ENCODE measurements at places on chromosomes 13 and 19. TPM values are rescaled to one million over a fixed set of nuclear protein-coding genes. Genes with fewer than 3 reads are reported as not detected.

Gene ZNF575
- 2.8 TPM for total RNA-seq

Gene SERTM1
- 5.0 TPM for total RNA-seq

Gene C5AR2
- 6.4 TPM for total RNA-seq

Gene FXYD3
- total RNA-seq, result 135 TPM

Gene CBLC
- 2.3 TPM for total RNA-seq

Gene TEX29
- 0.97 TPM for total RNA-seq

Gene CABP5
- total RNA-seq, result not detected

Gene C19orf85
- not detected for total RNA-seq

Gene PALM3
- 7.7 TPM for total RNA-seq

Gene IGFL4
- not detected for total RNA-seq

Gene HCST
- total RNA-seq, result 43.3 TPM

GRCh38 chr13:109314101-109314500 is 472.3 kb downstream of the IRS2 start:
- H3K4me3 ChIP-seq, result no peak overlapping the region
- no peak for DNase-seq
- H3K4me1 ChIP-seq, result no peaks in the 10 kb centered on the region
- no peaks in the 10 kb centered on the region for H3K27me3 ChIP-seq
- no peak overlapping the region for H3K27ac ChIP-seq

DNA sequence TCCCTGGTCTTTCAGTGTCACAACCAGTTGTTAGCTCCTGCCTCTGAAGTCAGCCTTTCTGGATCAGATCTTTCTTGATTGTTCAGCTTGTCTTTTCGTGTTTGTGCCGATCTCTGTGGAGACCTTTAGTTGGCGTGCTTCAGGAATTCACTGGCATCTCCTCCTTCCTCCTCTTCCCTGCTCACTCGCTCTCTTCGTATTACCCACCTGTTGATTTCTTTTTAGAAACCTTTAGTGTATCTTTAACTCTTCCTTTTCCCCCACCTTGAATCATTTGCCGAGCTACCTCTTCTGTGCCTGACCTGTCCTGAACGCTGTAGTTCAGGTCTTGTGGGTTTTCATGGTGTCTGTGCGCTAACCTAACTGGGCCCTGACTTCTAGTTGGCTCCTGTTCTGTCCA is 64.0 kb upstream of the TEX29 start:
- no peak for DNase-seq
- H3K36me3 ChIP-seq, result peaks cover 52% of the 10 kb centered on the region
- no peaks in the 10 kb centered on the region for H3K4me1 ChIP-seq

DNA sequence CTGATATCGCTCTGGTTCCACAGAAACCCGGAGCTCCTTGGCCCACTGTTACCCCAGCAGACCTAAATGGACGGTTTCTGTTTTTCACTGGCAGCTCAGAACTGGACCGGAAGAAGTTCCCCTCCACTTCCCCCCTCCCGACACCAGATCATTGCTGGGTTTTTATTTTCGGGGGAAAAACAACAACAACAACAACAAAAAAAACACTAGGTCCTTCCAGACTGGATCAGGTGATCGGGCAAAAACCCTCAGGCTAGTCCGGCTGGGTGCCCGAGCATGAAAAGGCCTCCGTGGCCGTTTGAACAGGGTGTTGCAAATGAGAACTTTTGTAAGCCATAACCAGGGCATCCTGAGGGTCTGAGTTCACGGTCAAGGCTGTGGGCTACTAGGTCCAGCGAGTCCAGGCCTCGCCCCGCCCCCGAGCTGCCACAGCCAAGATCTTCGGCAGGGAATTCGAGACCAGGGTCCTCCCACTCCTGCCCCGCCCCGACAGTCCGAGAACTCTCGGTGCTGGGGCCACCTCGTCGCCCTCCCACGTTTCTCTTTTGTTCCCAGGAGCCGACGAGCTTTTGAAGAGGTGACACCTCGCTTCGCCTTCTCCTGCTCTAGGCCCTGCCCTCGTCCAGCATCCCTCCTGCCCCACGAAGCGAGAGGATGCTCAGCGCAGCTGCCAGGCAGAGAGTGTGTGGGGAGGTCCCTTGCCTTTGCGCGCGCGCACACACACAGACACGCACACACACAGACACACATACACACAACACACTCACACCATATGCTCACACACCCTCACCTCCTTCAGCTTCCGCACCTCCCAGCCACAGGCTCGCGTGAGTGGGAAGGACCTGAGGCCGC is 8.8 kb downstream of the ZIC2 start:
- no peak for DNase-seq
- no peaks in the 10 kb centered on the region for H3K36me3 ChIP-seq
- H3K27ac ChIP-seq, result no peak overlapping the region
- peaks cover 16% of the 10 kb centered on the region for H3K4me1 ChIP-seq
- no peak overlapping the region for H3K4me3 ChIP-seq

GRCh38 chr13:88817560-88817959 is 1146.4 kb downstream of the SLITRK5 start:
- DNase-seq, result no peak
- no peaks in the 10 kb centered on the region for H3K27me3 ChIP-seq
- H3K4me1 ChIP-seq, result no peaks in the 10 kb centered on the region
- no peak overlapping the region for H3K4me3 ChIP-seq

GRCh38 chr19:45876161-45876410 is 9.9 kb downstream of the IRF2BP1 start:
- H3K4me3 ChIP-seq, result no peak overlapping the region
- DNase-seq, result no peak
- peaks cover 7% of the 10 kb centered on the region for H3K4me1 ChIP-seq

DNA sequence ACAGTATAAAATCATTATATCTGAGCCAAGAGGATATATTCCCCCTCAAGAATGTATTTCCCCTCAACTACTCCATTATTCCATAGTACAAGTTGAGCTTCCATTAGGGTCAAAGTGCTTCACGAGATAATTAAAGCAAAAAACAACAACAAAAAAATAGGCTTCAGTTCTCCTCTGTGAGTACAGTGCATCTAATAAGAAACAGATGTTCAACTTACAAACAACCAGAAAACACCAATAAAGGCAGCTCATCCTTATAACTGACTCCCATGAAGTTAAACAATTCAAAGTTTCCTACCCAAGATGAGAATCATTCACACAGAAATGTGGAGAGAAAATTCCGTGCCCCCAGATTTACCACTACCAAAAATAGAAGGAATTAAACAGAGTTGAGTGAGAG is 854.4 kb downstream of the PCDH9 start:
- H3K4me3 ChIP-seq, result no peak overlapping the region
- no peak for DNase-seq
- H3K27me3 ChIP-seq, result no peaks in the 10 kb centered on the region
- no peaks in the 10 kb centered on the region for H3K4me1 ChIP-seq
- H3K36me3 ChIP-seq, result no peaks in the 10 kb centered on the region

DNA sequence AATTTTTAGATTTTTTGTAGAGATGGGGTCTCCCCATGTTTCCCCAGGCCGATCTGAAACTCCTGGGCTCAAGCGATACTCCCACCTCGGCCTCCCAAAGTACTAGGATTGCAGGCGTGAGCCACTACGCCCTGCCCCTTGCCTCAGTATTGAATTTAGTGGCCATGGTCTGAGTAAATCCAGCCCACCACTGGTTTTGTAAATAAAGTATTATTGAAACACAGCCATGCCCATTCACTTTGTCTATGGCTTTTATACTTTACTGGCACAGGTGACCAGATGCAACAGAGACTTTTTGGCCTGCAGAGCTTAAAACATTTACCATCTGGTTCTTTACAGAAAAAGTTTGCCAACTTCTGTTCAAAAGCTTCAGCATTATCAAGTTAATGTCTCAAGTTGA is 143.8 kb downstream of the PTPRS start:
- H3K36me3 ChIP-seq, result no peaks in the 10 kb centered on the region
- DNase-seq, result no peak
- no peak overlapping the region for H3K4me3 ChIP-seq
- no peaks in the 10 kb centered on the region for H3K27me3 ChIP-seq

GRCh38 chr19:30107251-30107650 is 165.2 kb downstream of the URI1 start:
- H3K4me3 ChIP-seq, result no peak overlapping the region
- no peaks in the 10 kb centered on the region for H3K4me1 ChIP-seq
- no peak overlapping the region for H3K27ac ChIP-seq
- no peaks in the 10 kb centered on the region for H3K36me3 ChIP-seq
- peaks cover 4% of the 10 kb centered on the region for H3K27me3 ChIP-seq

GRCh38 chr13:48492470-48493065 is 40.3 kb downstream of the RCBTB2 start:
- H3K27ac ChIP-seq, result peak overlapping the region; percentile 87
- no peaks in the 10 kb centered on the region for H3K27me3 ChIP-seq
- H3K36me3 ChIP-seq, result peaks cover 6% of the 10 kb centered on the region
- H3K4me1 ChIP-seq, result peaks cover 45% of the 10 kb centered on the region

- H3K36me3 ChIP-seq, result no peaks in the 10 kb centered on the region
- H3K4me1 ChIP-seq, result no peaks in the 10 kb centered on the region
- H3K4me3 ChIP-seq, result no peak overlapping the region
These were observed 86.2 kb upstream of the EDNRB start for GRCh38 chr13:78004821-78005220.

- peaks cover 65% of the 10 kb centered on the region for H3K4me1 ChIP-seq
- H3K4me3 ChIP-seq, result no peak overlapping the region
- H3K27ac ChIP-seq, result peak overlapping the region; percentile 46
- H3K36me3 ChIP-seq, result no peaks in the 10 kb centered on the region
These were observed 15.3 kb downstream of the GADD45B start for GRCh38 chr19:2491130-2491801.

DNA sequence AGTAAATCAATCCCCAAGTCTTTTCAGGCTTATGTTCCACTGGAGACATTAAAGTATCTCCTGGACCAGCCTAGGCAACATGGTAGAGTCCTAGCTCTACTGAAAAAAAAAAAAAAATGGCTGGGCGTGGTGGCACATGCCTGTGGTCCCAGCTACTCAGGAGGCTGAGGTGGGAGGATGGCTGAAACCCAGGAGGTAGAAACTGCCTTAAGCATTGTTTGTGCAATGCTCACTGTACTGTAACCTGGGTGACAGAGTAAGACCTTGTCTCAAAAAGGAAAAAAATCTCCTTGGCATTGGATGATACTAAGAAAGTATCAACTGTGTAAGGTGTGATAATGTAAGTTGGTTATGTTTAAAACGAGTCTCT is 8.8 kb downstream of the KLK8 start:
- H3K36me3 ChIP-seq, result no peaks in the 10 kb centered on the region
- H3K4me1 ChIP-seq, result no peaks in the 10 kb centered on the region
- no peak overlapping the region for H3K27ac ChIP-seq

- no peak overlapping the region for H3K4me3 ChIP-seq
- no peak for DNase-seq
- no peaks in the 10 kb centered on the region for H3K27me3 ChIP-seq
- H3K4me1 ChIP-seq, result peaks cover 5% of the 10 kb centered on the region
- no peak overlapping the region for H3K27ac ChIP-seq
These were observed 97.6 kb upstream of the SIAH3 start for GRCh38 chr13:45949161-45949560.

DNA sequence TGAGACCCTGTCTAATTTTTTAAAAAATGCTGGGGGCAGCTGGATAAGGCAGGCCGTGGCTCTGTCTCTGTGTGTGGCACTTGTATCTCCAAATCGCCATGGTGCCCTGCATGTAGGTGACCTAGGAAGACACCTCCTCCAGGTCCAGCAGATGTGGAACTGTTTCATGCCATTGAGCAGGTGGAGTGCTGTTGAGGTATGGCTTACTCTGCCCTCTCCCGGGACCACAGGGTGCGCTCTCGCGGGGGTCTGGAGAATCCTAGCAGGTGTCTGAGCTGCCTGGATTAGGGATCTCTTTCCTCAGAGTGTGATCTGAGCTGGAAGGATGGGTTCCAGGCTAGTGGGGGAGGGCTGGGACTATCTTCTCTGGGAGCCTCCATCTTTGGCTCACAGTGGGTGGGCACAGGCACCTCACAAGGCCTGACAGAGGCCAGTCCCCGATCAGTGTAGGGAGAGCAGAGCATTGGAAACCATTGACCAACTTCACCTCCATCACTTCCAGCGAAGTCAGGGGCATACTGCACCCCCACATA is 67.7 kb upstream of the TM9SF2 start:
- no peak overlapping the region for H3K4me3 ChIP-seq
- no peaks in the 10 kb centered on the region for H3K27me3 ChIP-seq
- H3K4me1 ChIP-seq, result peaks cover 27% of the 10 kb centered on the region
- DNase-seq, result no peak
- H3K36me3 ChIP-seq, result no peaks in the 10 kb centered on the region

- H3K27ac ChIP-seq, result no peak overlapping the region
- DNase-seq, result no peak
- no peaks in the 10 kb centered on the region for H3K27me3 ChIP-seq
- no peak overlapping the region for H3K4me3 ChIP-seq
- no peaks in the 10 kb centered on the region for H3K4me1 ChIP-seq
- H3K36me3 ChIP-seq, result peaks cover 6% of the 10 kb centered on the region
These were observed 63.6 kb downstream of the ZNF44 start for GRCh38 chr19:12230751-12231733.

GRCh38 chr19:28694812-28695211 is 518.1 kb downstream of the UQCRFS1 start:
- no peak for DNase-seq
- H3K27ac ChIP-seq, result no peak overlapping the region
- H3K4me3 ChIP-seq, result no peak overlapping the region
- H3K27me3 ChIP-seq, result peaks cover 4% of the 10 kb centered on the region
- H3K4me1 ChIP-seq, result no peaks in the 10 kb centered on the region

GRCh38 chr13:87235621-87236020 is 435.6 kb upstream of the SLITRK5 start:
- H3K4me1 ChIP-seq, result no peaks in the 10 kb centered on the region
- no peaks in the 10 kb centered on the region for H3K27me3 ChIP-seq
- H3K27ac ChIP-seq, result no peak overlapping the region
- no peaks in the 10 kb centered on the region for H3K36me3 ChIP-seq
- H3K4me3 ChIP-seq, result no peak overlapping the region

GRCh38 chr19:45571457-45572220 is 13.0 kb downstream of the OPA3 start:
- H3K27me3 ChIP-seq, result no peaks in the 10 kb centered on the region
- H3K27ac ChIP-seq, result no peak overlapping the region
- H3K4me1 ChIP-seq, result peaks cover 2% of the 10 kb centered on the region
- no peak for DNase-seq
- no peak overlapping the region for H3K4me3 ChIP-seq

DNA sequence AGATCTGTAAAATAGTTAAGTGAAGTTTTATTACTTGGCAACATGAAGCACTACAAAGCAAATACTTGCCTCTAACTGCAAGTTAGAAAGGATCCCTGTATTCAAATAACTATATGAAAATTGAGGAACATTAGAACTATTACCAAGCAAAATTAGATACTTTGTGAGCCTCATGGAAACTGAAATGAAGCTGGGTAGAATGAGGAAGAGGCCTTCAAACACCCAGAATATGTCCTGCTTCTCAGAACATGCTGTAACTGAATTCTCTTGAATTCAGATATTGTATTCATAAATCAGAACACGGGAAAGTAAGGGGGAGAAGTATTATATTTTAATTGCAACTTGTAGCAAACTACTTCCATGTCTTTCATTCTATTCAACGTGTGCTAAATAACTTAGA is 947.9 kb downstream of the PCDH17 start:
- H3K36me3 ChIP-seq, result no peaks in the 10 kb centered on the region
- no peak overlapping the region for H3K4me3 ChIP-seq
- H3K4me1 ChIP-seq, result no peaks in the 10 kb centered on the region
- H3K27ac ChIP-seq, result no peak overlapping the region
- no peaks in the 10 kb centered on the region for H3K27me3 ChIP-seq
- DNase-seq, result no peak

GRCh38 chr19:38252941-38253691 is 3.1 kb downstream of the PPP1R14A start:
- peak overlapping the region; percentile 58 for H3K4me3 ChIP-seq
- peaks cover 28% of the 10 kb centered on the region for H3K4me1 ChIP-seq
- peak overlapping the region; percentile 77 for H3K27ac ChIP-seq

- H3K36me3 ChIP-seq, result no peaks in the 10 kb centered on the region
- H3K4me3 ChIP-seq, result no peak overlapping the region
- no peaks in the 10 kb centered on the region for H3K4me1 ChIP-seq
- H3K27ac ChIP-seq, result no peak overlapping the region
These were observed 1319.9 kb upstream of the PRR20A start for GRCh38 chr13:55820817-55821216.
